ENCODE measurements at places on chromosomes 6 and 20.

- no peak for DNase-seq
These were observed 318.7 kb downstream of the THBS2 start for GRCh38 chr6:168934660-168935627.

- DNase-seq = no peak
These were observed 58.9 kb upstream of the NXT1 start for GRCh38 chr20:23291575-23292240.

GRCh38 chr6:73104921-73105320, 120.4 kb downstream of the KHDC1L start:
- peak; percentile 42 for DNase-seq

DNA sequence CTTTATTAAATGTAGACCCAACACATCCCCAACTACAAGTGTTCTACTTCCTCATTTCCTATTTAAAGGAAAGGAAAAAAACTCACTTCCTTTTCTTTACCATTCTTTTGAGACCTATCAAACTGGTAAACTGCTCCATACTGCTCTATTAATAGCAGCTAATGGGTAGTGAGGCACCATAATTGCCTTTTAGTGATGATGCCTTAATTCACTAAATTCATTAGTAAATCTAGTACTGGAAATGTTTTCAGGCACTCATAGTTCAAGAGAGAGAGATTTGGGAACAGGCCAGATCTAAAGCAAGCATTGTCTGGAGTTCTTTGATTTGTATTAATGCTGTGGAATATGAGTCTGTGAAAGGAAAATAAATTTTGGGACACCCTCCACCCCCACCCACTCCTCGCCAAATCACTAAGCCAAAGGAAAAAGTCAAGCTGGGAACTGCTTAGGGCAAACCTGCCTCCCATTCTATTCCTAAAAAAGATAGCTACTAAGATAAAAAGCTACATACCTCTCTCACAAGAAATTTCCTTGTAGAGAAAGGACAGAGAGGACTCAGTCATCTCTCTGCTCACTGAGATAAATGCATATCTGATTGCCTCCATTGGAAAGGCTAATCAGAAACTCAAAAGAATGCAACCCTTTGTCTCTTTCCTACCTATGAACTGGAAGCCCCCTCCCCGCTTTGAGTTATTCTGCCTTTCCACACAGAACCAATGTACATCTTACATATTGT, 13.6 kb upstream of the IBTK start:
- peak; percentile 19 for DNase-seq

DNA sequence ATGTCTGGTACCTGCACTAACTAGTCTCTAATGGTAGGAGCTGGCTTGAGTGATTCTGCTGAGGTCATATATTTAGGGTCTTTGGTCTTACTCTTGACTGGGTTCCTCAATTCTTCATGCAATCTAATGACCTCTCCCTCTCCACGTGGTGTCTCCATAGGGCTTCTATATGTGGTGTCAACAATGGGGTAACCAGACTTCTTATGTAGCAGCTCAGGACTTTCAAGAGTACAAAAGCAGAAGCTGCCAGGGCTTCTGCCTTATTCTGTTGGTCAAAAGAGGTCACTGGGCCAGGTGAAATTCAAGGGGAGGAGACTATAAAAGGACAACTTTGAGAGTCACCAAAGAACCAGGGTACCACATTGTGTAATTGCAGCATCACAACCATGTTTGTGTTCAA, 54.3 kb downstream of the NUS1 start:
- DNase-seq = no peak

GRCh38 chr6:42448391-42448790, 3.3 kb downstream of the TRERF1 start:
- no peak for DNase-seq

DNA sequence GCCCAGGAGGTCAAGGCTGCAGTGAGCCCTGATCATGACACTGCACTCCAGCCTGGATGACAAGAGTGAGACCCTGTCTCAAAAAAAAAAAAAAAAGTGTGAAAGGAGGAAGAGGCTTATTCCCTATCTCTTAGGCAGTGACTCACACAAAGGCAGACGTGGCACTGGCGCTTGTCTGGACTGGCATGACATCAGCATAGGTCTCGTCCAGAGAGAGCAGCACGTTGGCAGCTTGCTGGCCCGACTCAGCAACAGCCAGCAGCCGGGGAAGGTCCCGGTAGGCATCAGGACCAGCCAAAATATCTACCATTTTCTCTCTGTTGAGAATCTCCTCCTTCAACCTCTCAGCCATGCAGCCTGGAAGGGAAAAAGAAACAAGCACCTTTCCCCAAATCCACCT, 14.1 kb downstream of the CDK5RAP1 start:
- DNase-seq = no peak

DNA sequence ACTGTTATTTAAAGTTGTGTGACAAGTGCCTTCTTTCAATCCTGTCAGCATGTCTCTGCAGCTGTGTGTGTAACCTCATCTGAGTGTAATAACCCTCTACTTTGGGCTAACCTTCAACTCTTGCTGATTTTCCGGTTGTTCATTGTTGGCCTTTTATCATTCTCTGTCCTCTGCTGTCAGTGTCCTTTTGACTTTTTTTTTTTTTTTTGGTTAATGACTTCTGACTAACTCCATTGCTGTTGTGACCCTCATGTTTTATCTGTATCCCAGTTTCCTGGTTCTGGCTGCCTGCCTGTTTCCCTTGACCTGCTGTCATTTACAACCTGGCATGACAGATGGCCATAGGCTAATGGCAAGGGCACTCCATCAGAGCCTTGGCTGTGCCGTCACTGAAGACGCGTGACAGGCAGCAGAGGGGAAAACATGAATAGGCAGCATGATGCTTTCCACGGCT, 145.7 kb upstream of the MAN1A1 start:
- no peak for DNase-seq

GRCh38 chr6:31513456-31514165, 15.2 kb upstream of the MCCD1 start:
- DNase-seq = no peak

GRCh38 chr6:112330071-112330878, 16.9 kb upstream of the RFPL4B start:
- DNase-seq = no peak

DNA sequence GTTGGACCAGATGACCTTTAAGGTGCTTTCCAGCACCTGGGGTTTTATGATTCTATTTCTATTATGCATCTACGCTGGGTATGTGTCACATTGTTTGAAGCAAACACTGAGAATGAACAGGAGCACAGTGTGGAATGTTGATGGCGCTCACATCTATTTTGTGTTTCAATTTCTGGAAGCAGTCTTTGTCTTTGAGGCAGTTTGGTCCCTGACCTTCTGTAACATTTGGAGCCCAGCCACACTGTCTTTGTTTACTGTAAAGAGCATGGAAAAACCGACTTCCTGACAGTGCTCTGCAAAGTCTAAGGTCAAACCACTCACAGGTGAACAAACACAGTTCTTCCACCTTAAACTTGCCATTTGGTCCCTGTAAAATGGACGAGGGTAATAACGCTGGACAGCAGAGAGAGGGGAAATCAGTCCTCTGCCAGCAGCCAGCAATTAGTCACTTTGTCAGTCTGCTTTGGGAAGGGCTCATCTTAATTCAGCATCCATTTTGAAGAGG, 155.5 kb downstream of the PRL start:
- no peak for DNase-seq

GRCh38 chr6:28334286-28335039, 1.5 kb downstream of the ZSCAN31 start:
- no peak for DNase-seq

Data from umbilical cord (tissue), 2 donors.